ENCODE measurements at places on chromosomes 1 and 21. TPM values are rescaled to one million over a fixed set of nuclear protein-coding genes. Genes with fewer than 3 reads are reported as not detected.

DNA sequence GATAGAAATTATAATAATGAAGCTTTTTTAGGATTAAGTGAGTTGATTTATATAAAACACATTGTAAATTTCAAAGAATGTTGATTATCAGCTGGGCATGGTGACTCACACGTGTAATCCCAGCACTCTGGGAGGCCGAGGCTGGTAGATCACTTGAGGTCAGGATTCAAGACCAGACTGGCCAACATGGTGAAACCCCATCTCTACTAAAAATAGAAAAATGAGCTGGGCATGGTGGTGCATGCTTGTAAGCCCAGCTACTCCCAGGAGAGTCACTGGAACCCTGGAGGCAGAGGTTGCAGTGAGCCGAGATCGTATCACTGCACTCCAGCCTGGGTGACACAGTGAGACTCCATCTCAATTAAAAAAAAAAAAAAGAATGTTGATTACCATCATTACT lies 18.4 kb downstream of the ADAMTS1 start:
- DNase-seq, result no peak
- no peaks in the 10 kb centered on the region for H3K36me3 ChIP-seq
- no peaks in the 10 kb centered on the region for H3K27me3 ChIP-seq

- no peaks in the 10 kb centered on the region for H3K36me3 ChIP-seq
- H3K27me3 ChIP-seq, result peaks cover 87% of the 10 kb centered on the region
- H3K4me3 ChIP-seq, result no peak overlapping the region
- no peaks in the 10 kb centered on the region for H3K4me1 ChIP-seq
- no peak overlapping the region for H3K27ac ChIP-seq
These were observed 21.6 kb downstream of the PLA2G2A start for GRCh38 chr1:19957779-19958178.

DNA sequence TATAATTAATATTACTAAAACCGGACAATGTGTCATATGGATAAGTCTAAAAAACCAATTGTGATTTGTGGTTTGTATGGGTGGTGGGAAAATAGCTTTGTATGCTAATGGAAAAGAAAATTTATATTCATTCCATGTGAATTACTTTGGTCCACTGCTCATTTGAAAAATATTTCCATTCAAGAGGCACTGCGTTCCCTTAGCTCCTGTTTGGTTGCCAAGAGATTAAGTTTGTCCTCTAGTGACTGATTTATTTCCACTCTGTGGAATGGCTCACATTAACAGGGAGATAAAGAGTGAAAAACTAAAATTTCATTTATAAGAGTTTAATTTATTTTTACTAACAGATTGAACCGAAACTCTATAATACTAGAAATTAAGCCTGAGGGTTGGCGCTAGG lies 744.1 kb upstream of the CHRM3 start:
- H3K4me3 ChIP-seq, result no peak overlapping the region
- H3K36me3 ChIP-seq, result no peaks in the 10 kb centered on the region
- H3K4me1 ChIP-seq, result no peaks in the 10 kb centered on the region

GRCh38 chr1:16013220-16013907 lies 4.5 kb downstream of the HSPB7 start:
- no peaks in the 10 kb centered on the region for H3K36me3 ChIP-seq
- H3K27me3 ChIP-seq, result no peaks in the 10 kb centered on the region
- H3K4me3 ChIP-seq, result peak overlapping the region; percentile 56
- peaks cover 5% of the 10 kb centered on the region for H3K4me1 ChIP-seq
- DNase-seq, result peak; percentile 94
- no peak overlapping the region for H3K27ac ChIP-seq

GPR153 gene
- total RNA-seq, result 2.3 TPM

RIMS3 gene
- 7.5 TPM for total RNA-seq

ARTN gene
- 4.0 TPM for total RNA-seq

DIO1 gene
- not detected for total RNA-seq

ARHGEF16 gene
- total RNA-seq, result 64.7 TPM
